CD4-positive, alpha-beta T cell (primary cell): ENCODE measurements at places on chromosomes 16 and 17. TPM values are rescaled to one million over a fixed set of nuclear protein-coding genes. Genes with fewer than 3 reads are reported as not detected.
A peak's percentile ranks its signal among the peaks of the same experiment; 100 is the strongest.

DNA sequence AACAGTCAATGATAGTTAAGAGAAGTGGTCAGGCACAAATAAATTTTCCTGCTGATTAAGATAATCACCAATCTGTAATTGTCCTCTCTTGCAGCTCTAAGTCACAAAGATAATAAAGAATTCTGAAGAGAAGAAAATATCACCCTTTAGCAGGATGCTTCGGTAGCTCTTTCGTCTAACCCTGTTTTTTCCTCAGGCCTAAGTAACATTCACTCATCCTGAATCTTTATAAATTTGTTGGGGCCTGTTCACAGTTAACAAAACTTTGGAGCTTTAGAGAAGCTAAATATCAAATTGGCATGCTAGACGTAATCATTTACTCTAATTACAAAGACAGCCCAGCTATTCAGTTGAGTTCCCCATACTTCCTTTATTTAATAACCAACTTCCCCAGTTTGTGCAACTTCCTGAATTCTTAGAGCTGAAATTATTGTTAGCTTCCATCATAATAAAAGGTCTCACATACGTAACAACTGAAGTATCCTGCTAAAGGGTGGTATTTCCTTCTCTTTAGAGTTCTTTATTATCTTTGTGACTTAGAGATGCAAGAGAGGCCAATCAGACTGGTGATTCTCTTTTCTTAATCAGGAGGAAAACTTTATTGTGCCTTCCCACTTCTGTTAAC lies 118.6 kb downstream of the TANGO6 start:
- no peak overlapping the region for H3K4me3 ChIP-seq
- DNase-seq, result no peak
- no peaks in the 10 kb centered on the region for H3K27me3 ChIP-seq
- no peaks in the 10 kb centered on the region for H3K4me1 ChIP-seq

- H3K4me3 ChIP-seq, result no peak overlapping the region
- peaks cover 47% of the 10 kb centered on the region for H3K36me3 ChIP-seq
- DNase-seq, result no peak
- no peaks in the 10 kb centered on the region for H3K27me3 ChIP-seq
- H3K27ac ChIP-seq, result no peak overlapping the region
Observed at GRCh38 chr17:56851008-56851407, 17.1 kb downstream of the DGKE start.

Gene GAS2L2
- 0.22 TPM for total RNA-seq

- H3K27ac ChIP-seq, result peak overlapping the region; percentile 59
- H3K36me3 ChIP-seq, result peaks cover 48% of the 10 kb centered on the region
- DNase-seq, result no peak
- peak overlapping the region; percentile 71 for H3K4me3 ChIP-seq
- H3K27me3 ChIP-seq, result no peaks in the 10 kb centered on the region
- H3K4me1 ChIP-seq, result peaks cover 69% of the 10 kb centered on the region
Observed at GRCh38 chr17:44216173-44216572, 3.3 kb downstream of the UBTF start.

GRCh38 chr16:72443809-72444208 lies 271.9 kb upstream of the PMFBP1 start:
- no peak overlapping the region for H3K4me3 ChIP-seq
- H3K27ac ChIP-seq, result no peak overlapping the region
- no peak for DNase-seq
- H3K27me3 ChIP-seq, result no peaks in the 10 kb centered on the region
- H3K36me3 ChIP-seq, result no peaks in the 10 kb centered on the region
- no peaks in the 10 kb centered on the region for H3K4me1 ChIP-seq

GRCh38 chr17:7477392-7478275 lies 1.8 kb downstream of the ZBTB4 start:
- no peak overlapping the region for H3K27ac ChIP-seq
- DNase-seq, result peak; percentile 69
- peak overlapping the region; percentile 77 for H3K4me3 ChIP-seq
- no peaks in the 10 kb centered on the region for H3K27me3 ChIP-seq
- peaks cover 77% of the 10 kb centered on the region for H3K4me1 ChIP-seq
- peaks cover 6% of the 10 kb centered on the region for H3K36me3 ChIP-seq

- H3K4me1 ChIP-seq, result peaks cover 19% of the 10 kb centered on the region
- H3K27ac ChIP-seq, result no peak overlapping the region
- no peak for DNase-seq
- no peaks in the 10 kb centered on the region for H3K36me3 ChIP-seq
Observed at GRCh38 chr17:65101371-65101770, 35.8 kb upstream of the RGS9 start.

DNA sequence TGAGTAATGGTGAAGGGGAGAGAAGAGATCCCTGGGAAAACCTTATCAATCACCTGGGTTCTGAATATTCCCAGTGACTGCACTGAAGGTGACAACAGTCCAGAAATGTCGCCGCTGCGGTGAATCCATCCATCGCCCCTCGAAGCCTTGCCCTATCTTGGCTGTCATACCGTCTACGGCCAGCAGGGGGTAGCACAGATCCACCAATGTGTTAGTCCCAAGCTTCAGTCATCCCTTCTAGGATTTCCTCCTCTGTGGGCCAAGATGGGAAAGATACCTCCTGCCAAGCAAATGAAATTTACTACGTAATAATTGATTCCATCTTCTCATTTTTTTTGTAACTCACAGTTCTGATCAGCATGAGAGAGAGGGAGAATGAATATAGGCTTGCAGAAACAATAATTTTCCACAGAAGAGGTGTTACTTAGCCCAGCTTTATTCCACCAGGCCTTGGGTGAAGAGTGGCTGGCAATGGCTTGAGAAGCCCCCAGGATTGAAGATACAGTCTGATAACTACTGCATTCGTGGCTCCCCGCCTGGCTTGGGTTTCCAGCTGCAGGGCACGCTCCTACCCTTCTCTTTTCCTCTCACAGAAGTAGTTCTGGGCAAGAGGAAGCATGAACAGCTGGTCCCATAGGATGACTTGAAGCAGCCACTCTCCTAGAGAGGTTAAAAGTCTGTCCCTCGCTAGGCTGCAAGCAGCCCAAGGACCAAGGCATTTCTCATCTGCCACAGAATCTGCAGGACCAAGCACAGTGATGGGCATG lies 2.6 kb upstream of the FMNL1 start:
- H3K27ac ChIP-seq, result peak overlapping the region; percentile 17
- peaks cover 38% of the 10 kb centered on the region for H3K4me1 ChIP-seq
- H3K27me3 ChIP-seq, result no peaks in the 10 kb centered on the region
- H3K4me3 ChIP-seq, result peak overlapping the region; percentile 4

DNA sequence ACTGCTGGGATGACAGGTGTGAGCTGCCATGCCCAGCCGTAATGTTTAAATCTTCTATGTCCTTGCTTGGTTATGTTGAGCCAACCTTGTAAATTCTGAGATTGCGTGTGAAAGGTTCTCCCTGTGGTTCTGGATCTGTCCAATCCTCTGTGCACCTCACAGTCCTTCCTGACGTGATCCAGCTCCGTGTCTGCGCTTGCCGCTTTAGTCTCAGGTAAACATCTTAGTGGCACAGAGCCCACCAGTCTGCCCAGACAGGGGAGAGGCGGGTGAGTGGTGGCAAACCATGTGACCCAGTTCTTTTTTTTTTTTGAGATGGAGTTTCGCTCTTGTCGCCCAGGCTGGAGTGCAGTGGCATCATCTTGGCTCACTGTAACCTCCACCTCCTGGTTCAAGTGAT lies 13.9 kb downstream of the SLC25A10 start:
- H3K4me3 ChIP-seq, result no peak overlapping the region
- H3K4me1 ChIP-seq, result no peaks in the 10 kb centered on the region
- no peak for DNase-seq
- peaks cover 5% of the 10 kb centered on the region for H3K27me3 ChIP-seq

GRCh38 chr16:88936556-88937205 lies 40.3 kb downstream of the CBFA2T3 start:
- H3K36me3 ChIP-seq, result no peaks in the 10 kb centered on the region
- peaks cover 48% of the 10 kb centered on the region for H3K27me3 ChIP-seq
- peaks cover 46% of the 10 kb centered on the region for H3K4me1 ChIP-seq
- no peak overlapping the region for H3K4me3 ChIP-seq

GRCh38 chr17:60390925-60391470 lies 935 bp downstream of the USP32 start:
- H3K27me3 ChIP-seq, result no peaks in the 10 kb centered on the region
- H3K36me3 ChIP-seq, result peaks cover 2% of the 10 kb centered on the region
- peak; percentile 49 for DNase-seq
- H3K4me1 ChIP-seq, result peaks cover 28% of the 10 kb centered on the region
- peak overlapping the region; percentile 88 for H3K27ac ChIP-seq
- H3K4me3 ChIP-seq, result peak overlapping the region; percentile 97

Gene BCAR1
- total RNA-seq, result 0.17 TPM

GRCh38 chr17:49361129-49361901 lies 735 bp downstream of the ZNF652 start:
- no peaks in the 10 kb centered on the region for H3K27me3 ChIP-seq
- no peaks in the 10 kb centered on the region for H3K36me3 ChIP-seq
- H3K4me1 ChIP-seq, result peaks cover 38% of the 10 kb centered on the region
- H3K4me3 ChIP-seq, result peak overlapping the region; percentile 86
- peak overlapping the region; percentile 61 for H3K27ac ChIP-seq

- DNase-seq, result no peak
- no peaks in the 10 kb centered on the region for H3K36me3 ChIP-seq
- no peaks in the 10 kb centered on the region for H3K4me1 ChIP-seq
- no peak overlapping the region for H3K4me3 ChIP-seq
- no peak overlapping the region for H3K27ac ChIP-seq
- peaks cover 7% of the 10 kb centered on the region for H3K27me3 ChIP-seq
Observed at GRCh38 chr16:86127366-86127765, 228.4 kb downstream of the IRF8 start.

Gene MT1A
- total RNA-seq, result not detected

GRCh38 chr16:66935314-66936011 lies at the start of gene CES2:
TSS of gene CES2 (plus strand) at chr16:66935516. CDS start at chr16:66935636, 120 bp downstream.
- peak within 1 kb of the TSS; percentile 100 for H3K4me3 ChIP-seq
- no peak for DNase-seq
- peaks cover 38% of the 10 kb centered on the region for H3K36me3 ChIP-seq

- H3K27ac ChIP-seq, result no peak overlapping the region
- peaks cover 24% of the 10 kb centered on the region for H3K36me3 ChIP-seq
- H3K4me3 ChIP-seq, result no peak overlapping the region
- no peak for DNase-seq
- H3K27me3 ChIP-seq, result no peaks in the 10 kb centered on the region
Observed at GRCh38 chr17:48276776-48277175, 153.2 kb downstream of the SKAP1 start.

GRCh38 chr17:45896803-45897693 lies 2.7 kb downstream of the MAPT start:
- H3K4me1 ChIP-seq, result peaks cover 41% of the 10 kb centered on the region
- no peak for DNase-seq
- H3K27me3 ChIP-seq, result peaks cover 42% of the 10 kb centered on the region
- H3K36me3 ChIP-seq, result no peaks in the 10 kb centered on the region
- no peak overlapping the region for H3K27ac ChIP-seq

Gene ACLY
- total RNA-seq, result 28.3 TPM

DNA sequence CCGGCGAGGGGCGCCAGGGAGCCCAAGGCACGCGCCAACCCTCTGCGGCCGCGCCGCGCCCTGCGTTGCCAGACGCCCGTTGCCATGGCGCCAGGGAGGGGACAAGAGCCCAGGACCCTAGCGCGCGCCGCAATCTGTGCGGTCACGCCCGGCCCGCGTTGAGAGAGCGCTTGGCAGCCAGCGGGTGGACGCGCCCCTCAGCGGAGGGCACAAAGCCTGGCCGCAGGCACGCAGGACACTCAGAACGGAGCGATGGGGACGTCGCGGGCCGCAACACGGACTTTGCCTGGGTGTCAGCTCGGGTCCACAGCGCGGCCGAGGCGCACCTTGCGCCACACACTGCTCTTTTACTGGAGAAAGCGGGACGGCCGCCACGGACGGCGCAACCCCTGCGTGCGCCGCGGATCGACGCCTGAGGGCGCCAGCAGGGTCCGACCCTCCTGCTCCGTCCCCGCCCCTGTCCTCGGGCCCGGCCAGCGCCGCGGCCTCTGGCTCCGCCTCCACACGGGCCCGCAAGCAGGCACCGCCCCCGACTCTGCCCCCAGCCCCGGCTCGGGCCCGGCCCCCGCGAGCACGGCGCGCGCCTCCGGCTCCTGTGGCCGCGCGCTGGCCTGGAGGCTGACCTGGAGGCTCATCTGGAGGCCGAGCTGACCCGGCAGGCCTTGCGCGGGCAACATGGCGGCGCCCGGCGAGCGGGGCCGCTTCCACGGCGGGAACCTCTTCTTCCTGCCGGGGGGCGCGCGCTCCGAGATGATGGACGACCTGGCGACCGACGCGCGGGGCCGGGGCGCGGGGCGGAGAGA lies at the start of gene GFER:
Gene GFER, plus strand, starts transcription at position 650 of the 803 bp plus-strand sequence. Its CDS starts 26 bp downstream, at position 676.
- peak; percentile 72 for DNase-seq
- peaks cover 47% of the 10 kb centered on the region for H3K4me1 ChIP-seq
- H3K36me3 ChIP-seq, result peaks cover 12% of the 10 kb centered on the region
- H3K4me3 ChIP-seq, result peak within 1 kb of the TSS; percentile 65

Gene CRAMP1
- 15.2 TPM for total RNA-seq

- DNase-seq, result peak; percentile 64
- peaks cover 58% of the 10 kb centered on the region for H3K4me1 ChIP-seq
- H3K27me3 ChIP-seq, result no peaks in the 10 kb centered on the region
- H3K36me3 ChIP-seq, result no peaks in the 10 kb centered on the region
- H3K4me3 ChIP-seq, result peak overlapping the region; percentile 45
Observed at GRCh38 chr17:82320956-82321927, 3.8 kb upstream of the CD7 start.

- DNase-seq, result no peak
- H3K27ac ChIP-seq, result no peak overlapping the region
- no peak overlapping the region for H3K4me3 ChIP-seq
- H3K36me3 ChIP-seq, result no peaks in the 10 kb centered on the region
- H3K27me3 ChIP-seq, result peaks cover 4% of the 10 kb centered on the region
- H3K4me1 ChIP-seq, result peaks cover 33% of the 10 kb centered on the region
Observed at GRCh38 chr17:78883089-78883532, 19.9 kb downstream of the CEP295NL start.

GRCh38 chr16:893360-893759 lies 77.4 kb downstream of the LMF1 start:
- DNase-seq, result no peak
- no peak overlapping the region for H3K4me3 ChIP-seq
- no peaks in the 10 kb centered on the region for H3K4me1 ChIP-seq
- no peaks in the 10 kb centered on the region for H3K27me3 ChIP-seq

Gene UTS2R
- total RNA-seq, result not detected

GRCh38 chr17:34781071-34781470 lies 180.2 kb downstream of the CCT6B start:
- H3K27ac ChIP-seq, result no peak overlapping the region
- H3K4me3 ChIP-seq, result no peak overlapping the region
- no peaks in the 10 kb centered on the region for H3K4me1 ChIP-seq
- H3K36me3 ChIP-seq, result no peaks in the 10 kb centered on the region
- H3K27me3 ChIP-seq, result no peaks in the 10 kb centered on the region

Gene MYH1
- not detected for total RNA-seq

Gene KRT28
- not detected for total RNA-seq

Gene GNAO1
- 7.3 TPM for total RNA-seq

- no peak overlapping the region for H3K4me3 ChIP-seq
- H3K27ac ChIP-seq, result no peak overlapping the region
- H3K36me3 ChIP-seq, result no peaks in the 10 kb centered on the region
Observed at GRCh38 chr17:34368196-34368945, 5.3 kb upstream of the CCL1 start.

DNA sequence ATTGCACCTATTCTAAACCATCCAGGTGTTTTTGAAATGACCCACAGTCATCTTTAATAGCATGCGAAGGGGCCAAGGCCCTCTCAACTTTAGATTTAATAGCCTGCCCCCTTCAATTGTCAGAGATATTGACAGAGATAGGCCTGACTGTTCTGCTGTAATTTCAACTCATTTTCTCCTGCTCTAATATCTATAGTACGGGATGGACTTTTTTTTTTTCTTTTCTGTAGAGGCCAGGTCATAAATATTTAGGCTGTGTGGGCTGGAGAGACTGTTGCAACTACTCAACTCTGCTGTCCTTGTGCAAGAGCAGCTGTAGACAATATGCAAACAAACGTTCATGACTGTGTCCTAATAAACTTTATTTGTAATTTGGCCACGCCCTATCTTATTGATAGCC lies 24.7 kb upstream of the KRT20 start:
- no peak overlapping the region for H3K27ac ChIP-seq
- peaks cover 2% of the 10 kb centered on the region for H3K27me3 ChIP-seq
- no peak overlapping the region for H3K4me3 ChIP-seq
- DNase-seq, result no peak
- no peaks in the 10 kb centered on the region for H3K4me1 ChIP-seq

Gene FAM83G
- total RNA-seq, result 3.0 TPM
